Peyer's patch (tissue), 4 donors: ENCODE measurements at places on chromosomes 5 and 9. TPM values are rescaled to one million over a fixed set of nuclear protein-coding genes. Genes with fewer than 3 reads are reported as not detected.

GRCh38 chr5:173075137-173075843 lies 19.1 kb downstream of the CREBRF start:
- no peaks in the 10 kb centered on the region for H3K27me3 ChIP-seq
- no peaks in the 10 kb centered on the region for H3K36me3 ChIP-seq
- no peak overlapping the region for H3K27ac ChIP-seq
- no peak for DNase-seq
- no peaks in the 10 kb centered on the region for H3K4me1 ChIP-seq

- H3K27ac ChIP-seq: no peak overlapping the region
- no peaks in the 10 kb centered on the region for H3K4me1 ChIP-seq
- DNase-seq: no peak
- no peak overlapping the region for H3K4me3 ChIP-seq
- no peaks in the 10 kb centered on the region for H3K36me3 ChIP-seq
- H3K27me3 ChIP-seq: no peaks in the 10 kb centered on the region
These were observed 224.5 kb downstream of the BNC2 start for GRCh38 chr9:16645970-16646369.

GRCh38 chr9:78775696-78776295 lies 478.9 kb downstream of the PSAT1 start:
- H3K4me3 ChIP-seq: no peak overlapping the region
- no peaks in the 10 kb centered on the region for H3K36me3 ChIP-seq
- H3K27ac ChIP-seq: no peak overlapping the region
- no peaks in the 10 kb centered on the region for H3K4me1 ChIP-seq
- no peak for DNase-seq
- no peaks in the 10 kb centered on the region for H3K27me3 ChIP-seq

Gene ANKRD33B
- total RNA-seq: 4.2 TPM

DNA sequence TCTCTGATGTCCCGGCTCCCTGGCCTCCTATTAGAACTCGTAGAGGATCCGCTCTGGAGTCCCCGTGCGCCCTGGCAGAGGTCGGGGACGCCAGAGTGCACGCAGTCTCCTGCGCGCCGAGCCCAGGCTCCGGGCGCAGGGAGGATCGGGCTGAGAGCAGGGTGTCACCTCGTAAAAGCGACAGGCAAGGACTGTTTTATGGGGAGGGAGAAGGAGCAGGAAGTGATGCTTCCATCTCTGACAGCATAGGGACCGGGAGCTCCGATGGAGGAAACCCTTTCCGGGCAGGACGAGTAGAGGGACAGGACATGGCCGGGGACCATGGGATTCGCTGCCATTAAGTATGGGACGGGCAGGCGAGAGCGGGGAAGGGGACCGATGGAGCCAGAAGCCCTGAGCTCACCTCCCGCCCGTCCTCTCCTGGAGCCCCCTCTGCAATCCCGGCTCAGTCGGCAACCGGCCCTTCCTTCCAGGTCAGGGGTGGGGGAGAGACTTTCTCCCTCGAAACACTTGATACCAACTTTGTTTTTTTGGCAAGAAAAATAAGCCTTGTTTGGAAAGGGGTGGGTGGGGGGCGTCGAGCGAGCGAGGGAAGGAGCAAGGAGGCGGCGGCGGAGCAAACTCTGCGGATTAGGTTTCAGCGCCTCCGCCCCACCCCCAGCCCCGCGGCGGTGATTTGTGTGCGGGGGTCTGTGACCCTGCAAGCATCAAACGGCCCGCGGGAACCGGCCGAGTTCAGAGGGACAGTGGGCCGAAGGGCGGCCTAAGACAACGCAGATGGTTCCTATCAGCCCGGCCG lies 12.6 kb downstream of the LMX1B start:
- H3K27ac ChIP-seq: no peak overlapping the region
- no peak for DNase-seq
- H3K36me3 ChIP-seq: no peaks in the 10 kb centered on the region
- no peaks in the 10 kb centered on the region for H3K4me1 ChIP-seq
- peaks cover 77% of the 10 kb centered on the region for H3K27me3 ChIP-seq
